NCI-H446 (cell line): ENCODE measurements at places on chromosomes 4 and X.

- DNase-seq = no peak
Measured at GRCh38 chr4:73919691-73920090, 50.5 kb downstream of the CXCL1 start.

DNA sequence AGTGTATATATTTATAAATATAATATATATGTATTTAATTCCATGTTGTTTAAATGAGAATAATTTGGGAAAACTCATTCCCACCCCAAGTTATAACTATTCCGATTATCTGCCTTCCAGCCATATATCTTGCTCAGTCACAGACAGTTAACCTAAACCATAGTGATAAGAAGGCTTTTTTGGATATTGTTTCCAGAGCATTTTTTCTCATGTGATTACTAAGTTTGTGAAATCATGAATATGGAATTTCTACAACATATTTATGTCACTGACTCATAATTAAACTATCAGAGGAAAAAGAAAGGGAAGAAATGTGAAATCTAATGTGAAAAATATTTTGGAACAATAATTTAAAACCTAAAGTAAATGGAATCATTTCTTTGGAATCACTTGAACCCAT lies 1163.5 kb upstream of the PABPC4L start:
- no peak for DNase-seq

DNA sequence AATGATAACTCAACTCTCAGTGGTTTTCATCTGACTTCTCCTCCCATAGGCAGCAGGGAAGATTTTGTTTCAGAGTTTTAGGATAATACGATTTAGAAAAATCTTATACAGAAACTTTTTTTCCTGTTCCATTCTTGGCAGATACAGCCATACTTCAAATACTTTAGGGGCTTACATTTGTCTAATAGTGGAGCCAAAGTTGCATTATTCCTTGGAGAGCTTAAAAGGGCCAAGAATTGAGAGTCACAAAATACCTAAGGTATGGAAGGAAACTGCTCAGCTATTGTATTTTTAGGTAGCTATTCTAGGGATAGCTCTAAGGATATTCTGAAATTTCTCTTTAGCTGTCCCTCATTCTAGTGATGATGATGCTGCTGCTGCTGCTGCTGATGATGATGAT lies 132.9 kb upstream of the PTCHD1 start:
- DNase-seq = no peak

DNA sequence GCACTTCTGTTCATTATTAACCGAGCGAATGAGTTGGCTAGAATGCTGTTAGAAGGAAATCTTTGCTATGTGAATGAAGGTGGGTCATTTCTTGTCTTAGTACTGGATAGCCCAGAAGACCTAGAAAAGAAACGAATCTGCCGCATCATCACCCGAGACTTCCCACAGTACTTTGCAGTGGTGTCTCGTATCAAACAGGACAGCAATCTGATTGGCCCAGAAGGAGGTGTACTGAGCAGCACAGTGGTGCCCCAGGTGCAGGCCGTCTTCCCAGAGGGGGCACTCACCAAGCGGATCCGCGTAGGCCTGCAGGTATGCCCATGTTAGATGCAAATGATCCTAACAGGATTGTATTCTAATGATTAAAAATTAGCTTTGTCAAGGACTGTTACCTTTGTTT lies 286.3 kb downstream of the ANK2 start:
- DNase-seq = no peak

- DNase-seq = no peak
Measured at GRCh38 chr4:24853142-24853541, 57.8 kb downstream of the SOD3 start.

DNA sequence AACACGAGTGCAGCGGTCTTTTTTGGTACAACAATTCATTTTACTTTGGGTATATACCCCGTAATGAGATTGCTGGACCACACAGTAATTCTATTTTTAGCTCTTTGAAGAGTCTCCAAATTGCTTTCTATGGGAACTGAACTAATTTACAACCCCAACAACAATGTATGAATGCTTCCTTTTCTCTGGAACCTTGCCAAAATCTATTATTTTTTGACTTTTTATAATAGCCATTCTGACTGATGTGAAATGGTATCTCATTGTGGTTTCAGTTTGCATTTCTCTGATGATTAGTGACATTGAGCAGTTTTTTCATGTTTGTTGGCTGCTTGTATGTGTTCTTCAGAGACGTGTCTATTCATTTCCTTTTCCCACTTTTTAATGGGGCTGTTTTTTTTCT lies 240.8 kb downstream of the STK32B start:
- DNase-seq = no peak

DNA sequence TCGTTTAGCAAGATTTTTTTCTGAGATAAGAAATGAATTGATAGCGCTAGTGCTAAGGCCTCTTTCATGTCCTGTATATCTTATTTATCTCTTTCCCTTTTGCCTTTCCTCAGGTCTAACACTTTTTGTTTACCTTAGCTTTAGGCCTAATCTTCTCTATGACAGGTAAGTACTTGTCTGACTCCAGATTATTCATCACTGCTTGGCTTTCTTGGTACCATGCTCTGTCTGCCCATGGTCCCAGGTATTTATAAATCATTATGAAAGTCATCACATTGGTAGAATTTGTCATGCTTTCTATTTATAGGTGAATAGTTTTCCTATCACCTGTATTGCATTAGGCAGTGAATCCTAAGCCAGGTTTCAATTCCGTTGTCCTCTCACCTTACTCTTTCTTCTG lies 99.5 kb upstream of the CTSO start:
- no peak for DNase-seq

GRCh38 chrX:145178268-145178667 lies 69.0 kb upstream of the SPANXN1 start:
- DNase-seq = no peak

- DNase-seq = no peak
Measured at GRCh38 chrX:15563056-15563455, 37.7 kb downstream of the ACE2 start.

GRCh38 chrX:10085223-10085622 lies 71.6 kb upstream of the CLCN4 start:
- no peak for DNase-seq

DNA sequence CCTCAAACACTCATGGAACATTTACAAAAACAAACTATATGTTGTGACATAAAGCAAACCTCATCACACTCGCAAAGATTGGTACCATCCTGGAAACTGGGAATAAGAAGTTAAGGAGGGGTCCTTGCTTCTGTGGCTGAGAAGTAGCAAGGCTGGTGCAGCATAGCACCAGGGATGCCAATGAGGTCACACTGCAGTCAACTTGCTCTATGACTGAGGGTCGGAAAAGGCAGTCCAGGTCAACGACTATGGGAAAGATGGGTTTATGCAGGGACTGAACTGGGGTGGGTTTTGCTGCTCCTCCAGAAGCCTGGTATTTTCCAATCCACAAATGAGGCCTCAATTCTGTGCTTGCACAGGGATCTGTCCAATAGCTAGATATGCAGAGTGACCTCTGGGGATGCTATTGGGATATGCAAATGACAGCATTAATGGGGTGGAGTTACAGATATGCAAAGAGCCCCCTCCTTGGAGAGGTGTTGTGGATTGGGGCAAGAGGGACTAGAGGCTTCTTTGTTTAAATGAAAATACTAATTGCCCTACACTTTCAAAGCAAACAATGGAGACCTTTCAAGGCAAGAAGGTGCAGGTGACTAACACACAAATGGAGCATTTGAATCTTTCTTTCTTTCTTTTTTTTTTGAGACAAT lies 7.2 kb upstream of the IL13RA1 start:
- no peak for DNase-seq

- no peak for DNase-seq
Measured at GRCh38 chrX:56763556-56764152, 34.6 kb downstream of the NBDY start.

GRCh38 chrX:50115973-50116372 lies 84.8 kb downstream of the AKAP4 start:
- no peak for DNase-seq

DNA sequence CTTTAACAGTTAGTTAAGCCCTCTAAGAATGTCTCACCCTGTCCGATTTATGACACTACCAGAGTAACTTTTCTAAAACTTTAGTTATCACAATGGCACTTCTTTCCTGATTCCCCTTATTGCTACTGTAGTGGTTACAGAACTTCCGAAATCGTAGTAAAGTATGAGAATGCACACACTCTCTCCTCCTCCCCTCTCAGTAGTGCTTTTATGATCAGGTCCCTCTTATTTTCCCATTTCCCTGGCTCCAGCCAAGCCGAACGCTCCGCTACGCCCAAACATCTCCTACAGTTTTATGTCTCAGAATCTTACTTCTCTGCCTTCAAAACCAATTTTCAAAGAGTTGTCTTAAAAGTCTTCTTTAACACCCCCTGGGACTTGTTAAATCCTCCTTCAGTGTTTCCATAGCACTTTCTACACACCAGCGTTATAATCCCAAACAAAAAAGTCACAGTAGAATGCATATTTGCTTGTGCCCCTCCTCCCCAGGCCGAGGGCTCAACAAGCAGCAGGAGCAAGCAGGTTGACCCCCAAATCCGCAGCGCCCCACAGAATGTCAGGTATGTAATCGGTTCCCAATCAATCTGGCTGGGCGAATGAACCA lies 671 bp downstream of the HPF1 start:
- DNase-seq = no peak

GRCh38 chrX:9352694-9353411 lies 112.0 kb upstream of the TBL1X start:
- no peak for DNase-seq

GRCh38 chr4:7831330-7831729 lies 108.3 kb downstream of the AFAP1 start:
- DNase-seq = no peak

DNA sequence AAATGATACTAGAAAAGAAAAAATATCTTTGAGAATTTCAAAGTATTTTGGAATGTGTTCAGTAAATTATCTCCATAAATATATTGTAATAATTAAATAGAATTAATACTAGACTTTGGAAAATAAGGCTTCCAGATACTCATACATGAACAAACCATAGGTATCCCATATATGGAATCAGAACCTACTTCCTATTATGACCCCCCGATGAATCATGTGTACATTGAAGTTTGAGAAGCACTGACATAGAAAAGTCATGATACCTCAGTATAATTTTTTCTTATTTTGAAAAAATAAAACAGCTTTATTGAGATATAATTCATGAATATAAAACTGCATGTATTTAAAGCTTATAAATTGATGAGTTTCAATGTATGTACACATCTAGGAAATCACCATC lies 27.2 kb upstream of the SMARCA5 start:
- no peak for DNase-seq

DNA sequence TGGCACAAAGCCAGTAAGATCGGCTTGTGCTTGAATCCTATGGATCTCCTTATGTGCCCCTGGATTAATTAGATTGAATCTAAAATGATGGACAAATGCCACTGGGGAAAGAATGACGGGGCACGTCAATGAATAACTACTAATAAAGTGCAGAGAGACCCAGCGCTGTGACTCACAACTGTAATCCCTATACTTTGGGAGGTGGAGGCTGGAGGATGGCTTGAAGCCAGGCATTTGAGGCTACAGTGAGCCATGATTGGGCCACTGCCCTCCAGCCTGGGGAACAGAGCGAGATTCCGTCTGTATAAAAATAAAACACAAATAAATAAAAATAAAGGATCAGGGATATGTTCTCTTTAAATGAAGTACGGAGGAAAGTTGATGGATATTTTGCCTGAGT lies 179.4 kb downstream of the DCHS2 start:
- DNase-seq = no peak

DNA sequence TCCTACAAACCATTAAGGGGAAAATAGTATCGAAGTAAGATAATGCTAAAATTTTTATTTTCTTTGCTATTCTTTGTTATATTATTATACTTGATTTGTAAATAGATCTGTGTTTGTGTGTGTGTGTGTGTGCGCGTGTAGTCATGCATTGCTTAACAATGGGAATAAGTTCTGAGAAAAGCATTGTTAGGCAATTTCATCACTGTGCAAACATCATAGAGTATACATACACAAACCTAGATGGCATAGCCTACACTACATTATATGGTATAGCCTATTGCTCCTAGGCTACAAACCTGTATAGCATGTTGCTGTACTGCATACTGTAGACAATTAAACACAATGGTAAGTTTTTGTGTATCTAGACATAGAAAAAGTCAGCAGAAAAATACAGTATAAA lies 17.1 kb downstream of the MTTP start:
- no peak for DNase-seq

DNA sequence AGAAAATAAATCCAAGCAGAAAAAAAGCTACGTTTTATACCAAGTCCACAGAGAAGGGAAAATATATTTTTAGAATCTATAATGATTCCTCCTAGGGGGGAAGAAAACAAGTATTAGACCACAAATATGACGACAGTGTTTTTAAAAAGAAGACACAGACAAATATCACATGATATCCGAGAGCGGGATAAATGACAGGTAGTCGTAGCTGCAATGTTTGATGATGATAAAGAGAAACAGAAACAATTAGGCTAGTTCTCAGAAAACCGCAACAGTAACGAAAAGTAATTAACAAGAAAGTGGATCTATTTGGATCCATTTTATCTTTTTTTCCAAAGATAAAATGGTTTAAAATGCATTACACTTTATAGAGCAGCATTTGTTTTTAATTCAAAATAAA lies 918 bp downstream of the HAUS3 start:
- no peak for DNase-seq

- no peak for DNase-seq
Measured at GRCh38 chrX:11589641-11590040, 76.1 kb downstream of the ARHGAP6 start.

GRCh38 chr4:46211406-46211805 lies 87.6 kb upstream of the GABRG1 start:
- no peak for DNase-seq

DNA sequence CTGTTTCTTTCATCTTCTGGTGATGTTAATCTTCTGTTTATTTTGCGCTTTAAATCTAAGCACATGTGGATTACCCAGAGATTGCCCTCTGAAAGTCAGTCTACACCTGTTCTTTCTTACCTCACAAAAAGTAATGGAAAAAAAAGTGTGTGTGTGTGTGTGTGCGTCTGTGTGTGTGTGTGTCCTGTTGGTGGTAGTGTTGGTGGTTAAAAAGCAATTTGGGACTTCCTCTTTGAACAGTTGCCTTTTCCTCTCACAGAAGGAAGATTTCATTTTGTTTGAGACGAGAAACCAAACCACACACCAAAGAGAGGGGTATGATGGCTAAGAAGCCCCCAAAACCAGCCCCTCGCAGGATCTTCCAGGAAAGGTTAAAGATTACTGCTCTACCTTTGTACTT lies at the start of gene STAP1:
Gene STAP1 (plus strand): TSS at position 235 of the 400 bp plus-strand sequence. CDS start 83 bp downstream, at position 318.
- no peak for DNase-seq

- no peak for DNase-seq
Measured at GRCh38 chr4:38919494-38919893, 51.9 kb downstream of the FAM114A1 start.

DNA sequence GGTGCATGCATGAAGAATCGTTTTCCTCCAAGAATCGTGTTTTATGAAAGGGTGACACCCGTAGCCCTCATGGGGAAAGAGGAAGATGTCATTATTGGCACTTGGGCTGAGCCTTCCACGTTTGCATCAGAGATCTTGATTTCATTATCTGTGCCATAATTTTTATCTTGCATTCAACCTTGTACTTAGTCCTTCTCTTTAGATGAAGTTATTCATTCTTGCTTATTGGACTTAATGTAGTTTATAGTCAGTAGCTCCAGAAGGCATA lies 66.8 kb downstream of the GAB1 start:
- DNase-seq = no peak

GRCh38 chr4:41611881-41612871 lies 74.2 kb downstream of the LIMCH1 start:
- no peak for DNase-seq

- peak; percentile 84 for DNase-seq
Measured at GRCh38 chrX:53287493-53288138, 6.2 kb upstream of the IQSEC2 start.
